ENCODE measurements at places on chromosomes 3 and 15.

DNA sequence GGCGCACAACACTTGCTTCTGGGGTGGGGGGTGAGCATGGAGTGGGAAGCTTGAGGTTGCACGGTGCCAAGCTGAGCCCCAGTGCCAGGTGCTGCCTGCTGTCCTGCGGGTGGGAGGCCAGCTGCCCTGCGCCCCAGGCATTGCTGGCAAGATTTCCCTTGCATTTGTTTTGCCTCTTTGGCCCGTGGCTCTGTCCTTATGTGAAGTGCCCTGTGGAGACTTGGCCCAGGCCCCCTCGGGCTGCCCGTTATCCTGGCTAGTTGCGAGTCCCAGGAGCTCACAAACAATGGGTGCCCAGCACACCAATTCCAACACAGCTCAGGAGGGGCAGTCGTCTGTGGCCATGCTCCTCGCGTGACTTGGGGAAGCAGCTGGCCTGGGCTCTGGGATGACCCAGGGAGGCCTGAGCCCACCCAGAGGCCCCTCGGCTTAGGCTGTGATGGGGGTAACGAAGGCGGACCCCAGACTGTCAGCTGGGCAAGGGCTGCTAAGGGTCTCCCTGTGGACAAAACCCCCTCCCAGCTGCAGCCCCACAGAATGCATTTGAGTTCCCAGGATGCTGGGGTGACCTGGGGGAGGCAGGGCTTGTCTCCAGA is 5.9 kb downstream of the C3orf22 start:
- DNase-seq = peak; percentile 74

DNA sequence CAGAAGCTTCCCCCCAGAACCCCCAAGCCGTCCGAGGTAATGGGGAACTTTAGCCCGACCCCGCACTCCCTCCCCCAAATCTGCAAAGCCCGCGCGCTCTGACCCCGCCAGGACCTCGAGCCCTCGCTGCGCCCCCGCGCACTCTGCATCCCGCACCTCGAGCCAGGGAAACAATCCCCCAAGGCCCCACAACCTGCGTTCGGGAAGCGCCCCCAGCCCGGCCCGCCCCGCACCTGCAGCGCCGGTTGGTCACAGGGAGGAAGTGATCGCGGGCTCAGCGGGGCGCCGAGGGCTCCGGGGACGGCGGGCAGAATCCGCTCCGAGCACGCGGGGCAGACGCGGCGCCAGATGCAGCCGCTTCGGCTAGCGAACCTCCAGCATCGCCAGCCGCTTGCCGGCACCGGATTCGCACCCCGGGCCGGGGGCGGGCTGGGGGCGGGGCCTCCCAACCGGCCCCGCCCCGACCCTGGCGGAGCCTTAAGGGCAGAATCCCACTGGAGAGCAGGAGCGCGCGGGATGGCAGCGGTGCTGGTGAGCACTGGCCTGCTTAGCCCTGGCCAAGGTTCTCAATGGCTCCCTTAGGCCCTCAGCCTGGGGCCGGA is at the start of gene CAMKV:
Gene CAMKV, minus strand, starts transcription at position 382 of the 602 bp plus-strand sequence. CDS start 7,518 bp downstream, outside the sequence.
- DNase-seq = no peak

GRCh38 chr3:136350557-136350956 is 100.4 kb downstream of the PCCB start:
- DNase-seq = no peak

DNA sequence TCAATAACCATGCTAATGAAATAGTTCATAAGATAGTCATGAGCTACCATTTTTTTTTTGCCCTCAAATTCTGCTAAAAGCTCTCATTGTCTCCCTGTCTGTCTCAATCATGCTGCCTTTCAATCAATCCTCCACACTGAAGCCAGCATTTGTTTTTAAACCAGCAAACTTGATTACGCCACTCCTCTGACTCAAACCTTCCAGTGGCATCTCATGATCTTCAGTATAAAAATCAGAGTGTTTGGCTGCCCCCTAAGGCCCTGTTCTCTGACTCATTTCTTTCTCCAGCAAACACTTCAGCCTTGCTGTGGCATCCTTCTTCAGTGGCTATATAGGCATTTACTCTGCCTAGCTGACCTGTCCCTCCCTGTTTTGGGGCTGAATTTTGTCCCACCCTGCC is 36.0 kb upstream of the EOMES start:
- peak; percentile 73 for DNase-seq

DNA sequence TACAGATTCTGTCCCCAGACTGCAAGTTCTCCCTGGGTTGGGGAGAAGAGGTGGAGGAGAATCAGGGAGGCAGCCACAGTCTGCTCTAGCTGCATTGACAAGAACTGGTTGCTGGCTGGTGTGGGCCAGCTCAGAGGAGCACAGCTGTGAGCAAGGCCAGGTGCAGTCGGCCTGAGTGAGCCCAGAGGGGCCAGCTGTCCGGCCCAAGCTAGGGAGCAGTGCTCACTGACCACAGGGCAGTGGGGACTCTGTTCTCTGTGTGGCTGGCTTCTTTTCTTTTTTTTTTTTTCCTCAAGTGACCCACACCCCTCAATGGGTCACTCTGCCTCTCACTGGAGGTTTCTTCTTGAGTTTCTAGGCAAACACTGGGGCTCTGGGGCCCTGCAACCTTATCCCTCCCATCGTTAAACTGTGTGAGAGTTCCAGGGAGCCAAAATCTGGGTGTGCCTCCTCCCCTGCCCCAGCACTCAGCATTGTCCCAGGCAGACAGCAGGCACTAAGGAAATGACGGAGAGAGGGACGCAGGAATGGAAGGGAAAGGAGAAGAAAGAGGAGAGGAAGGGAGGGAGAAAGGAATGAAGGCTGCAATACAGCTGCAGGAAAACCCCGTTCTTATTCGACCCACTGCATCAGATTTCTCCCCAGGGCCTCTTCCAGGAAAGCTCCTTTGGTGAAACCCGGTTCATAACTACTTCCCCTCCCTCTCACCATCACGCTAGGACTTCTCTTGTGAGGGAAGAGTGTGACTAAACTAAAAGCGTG is 37.7 kb upstream of the HES1 start:
- no peak for DNase-seq

- DNase-seq = no peak
Measured at GRCh38 chr3:138888560-138888959, 53.8 kb upstream of the PIK3CB start.

- DNase-seq = no peak
Measured at GRCh38 chr15:29294732-29295325, 25.2 kb upstream of the NSMCE3 start.

GRCh38 chr3:186318135-186318534 is 43.9 kb downstream of the DGKG start:
- DNase-seq = no peak

DNA sequence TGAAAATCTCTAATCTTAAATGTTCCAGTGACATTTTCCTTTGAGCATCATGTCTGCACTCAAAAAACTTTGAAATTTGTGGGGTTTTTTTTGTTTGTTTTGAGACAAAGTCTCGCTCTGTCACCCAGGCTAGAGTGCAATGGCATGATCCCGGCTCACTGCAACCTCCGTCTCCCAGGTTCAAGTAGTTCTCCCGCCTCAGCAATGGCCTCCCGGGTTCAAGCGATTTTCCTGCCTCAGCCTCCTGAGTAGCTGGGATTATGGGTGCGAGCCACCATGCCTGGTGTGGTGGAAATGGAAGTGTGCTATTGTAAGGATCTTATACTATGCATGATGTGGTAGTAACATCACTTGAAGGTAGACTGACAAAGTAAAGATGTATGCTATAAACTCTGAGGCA is 42.5 kb downstream of the TKT start:
- no peak for DNase-seq

DNA sequence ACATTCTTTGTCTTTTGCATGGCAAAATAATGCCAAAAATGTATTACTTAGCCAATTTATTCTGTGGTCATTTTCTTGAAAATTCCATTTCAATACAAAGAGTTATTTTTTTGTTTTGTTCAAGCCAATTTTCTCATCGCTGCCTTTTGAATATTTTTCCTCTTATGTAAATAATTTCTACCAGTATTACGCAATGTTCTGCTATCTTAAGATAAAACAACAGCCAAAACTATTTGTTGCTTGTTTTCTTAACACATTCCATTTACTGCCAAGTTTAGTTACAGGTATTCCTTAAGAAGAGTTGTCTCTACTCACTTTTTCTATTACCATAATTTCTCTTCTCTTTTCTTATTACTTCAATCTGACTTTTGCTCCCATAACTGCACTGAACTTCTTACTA is 163.1 kb downstream of the ROBO1 start:
- no peak for DNase-seq

DNA sequence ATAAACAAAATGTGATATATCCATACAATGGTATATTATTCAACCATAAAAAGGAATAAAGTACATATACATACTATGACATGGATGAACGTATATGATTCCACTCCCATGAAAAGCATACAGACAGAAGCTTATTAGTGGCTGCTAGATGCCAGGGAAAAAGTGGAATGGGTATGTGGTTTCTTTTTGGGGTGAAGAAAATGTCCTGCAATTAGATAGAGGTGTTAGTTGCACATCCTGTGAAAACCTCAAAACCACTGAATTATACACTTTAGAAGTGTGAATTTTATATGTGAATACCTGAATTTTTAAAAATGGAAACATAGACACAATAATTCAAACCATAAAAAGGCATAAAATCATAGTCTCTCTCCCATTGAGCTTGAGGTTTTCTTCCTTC is 11.2 kb downstream of the DENND6A start:
- DNase-seq = no peak

- DNase-seq = no peak
Measured at GRCh38 chr3:137988982-137989381, 21.0 kb upstream of the CLDN18 start.

DNA sequence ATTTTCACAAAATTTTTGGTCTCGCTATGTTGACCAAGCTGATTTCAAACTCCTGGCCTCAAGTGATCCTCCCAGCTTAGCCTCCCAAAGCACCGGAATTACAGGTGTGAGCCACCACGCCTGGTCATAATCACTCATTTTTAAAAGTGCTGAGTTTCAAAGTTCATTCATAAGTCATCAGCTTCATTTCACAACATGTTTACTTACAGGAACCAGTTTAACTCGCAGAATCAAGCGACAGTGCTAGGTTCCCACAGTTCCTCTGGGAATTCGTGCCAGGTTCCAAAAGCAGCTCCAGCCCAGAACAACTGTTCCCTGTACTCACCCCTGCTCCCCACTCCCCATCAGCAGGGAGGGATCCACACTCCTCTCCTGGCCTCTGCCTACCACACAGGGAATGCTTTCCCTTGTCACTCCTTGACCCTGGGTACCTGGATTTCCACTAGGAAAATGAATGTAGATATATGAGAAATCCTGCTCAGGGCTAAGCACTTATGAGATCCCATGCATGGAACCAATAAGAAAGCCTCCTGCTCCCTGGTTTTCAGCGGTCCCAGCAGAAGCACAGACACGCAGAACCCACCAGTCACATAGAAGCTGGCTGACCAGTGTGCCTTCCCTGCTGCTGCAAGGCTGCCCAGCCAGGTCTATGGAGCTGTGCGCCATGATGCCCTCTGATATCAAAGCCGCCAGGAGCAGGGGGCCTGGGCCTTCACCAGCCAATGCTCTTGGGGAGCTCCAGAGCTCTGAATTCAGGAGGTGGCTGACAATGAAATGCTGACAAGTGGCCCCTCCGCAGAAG is 72.3 kb downstream of the ITGB5 start:
- DNase-seq = no peak

Measured in lower leg skin (tissue), 4 donors.